ENCODE measurements at places on chromosomes 16 and 17.

GRCh38 chr17:17913695-17914332 lies 58.4 kb downstream of the TOM1L2 start:
- peak; percentile 99 for DNase-seq

DNA sequence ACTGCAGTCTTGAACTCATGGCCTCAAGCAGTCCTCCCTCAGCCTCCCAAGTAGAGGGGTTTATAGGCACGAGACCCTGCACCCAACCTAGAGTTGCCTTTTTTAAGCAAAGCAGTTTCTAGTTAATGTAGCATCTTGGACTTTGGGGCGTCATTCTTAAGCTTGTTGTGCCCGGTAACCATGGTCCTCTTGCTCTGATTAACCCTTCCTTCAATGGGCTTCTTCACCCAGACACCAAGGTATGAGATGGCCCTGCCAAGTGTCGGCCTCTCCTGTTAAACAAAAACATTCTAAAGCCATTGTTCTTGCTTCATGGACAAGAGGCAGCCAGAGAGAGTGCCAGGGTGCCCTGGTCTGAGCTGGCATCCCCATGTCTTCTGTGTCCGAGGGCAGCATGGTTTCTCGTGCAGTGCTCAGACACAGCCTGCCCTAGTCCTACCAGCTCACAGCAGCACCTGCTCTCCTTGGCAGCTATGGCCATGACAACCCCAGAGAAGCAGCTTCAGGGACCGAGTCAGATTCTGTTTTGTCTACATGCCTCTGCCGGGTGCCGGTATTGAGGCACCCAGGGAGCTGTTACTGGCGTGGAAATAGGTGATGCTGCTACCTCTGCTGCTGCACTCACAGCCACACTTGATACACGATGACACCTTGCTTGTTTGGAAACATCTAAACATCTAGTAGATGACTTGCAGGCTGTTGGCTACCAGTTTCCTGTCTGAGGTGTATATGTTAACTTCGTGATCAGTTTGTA lies 3.3 kb downstream of the RPL13 start:
- DNase-seq, result peak; percentile 15

- no peak for DNase-seq
These were observed 14.9 kb upstream of the STAC2 start for GRCh38 chr17:39240631-39241030.

- DNase-seq, result no peak
These were observed 15.4 kb downstream of the HS3ST3B1 start for GRCh38 chr17:14316126-14316832.

GRCh38 chr17:58541249-58541648 lies 26.8 kb upstream of the MTMR4 start:
- no peak for DNase-seq

DNA sequence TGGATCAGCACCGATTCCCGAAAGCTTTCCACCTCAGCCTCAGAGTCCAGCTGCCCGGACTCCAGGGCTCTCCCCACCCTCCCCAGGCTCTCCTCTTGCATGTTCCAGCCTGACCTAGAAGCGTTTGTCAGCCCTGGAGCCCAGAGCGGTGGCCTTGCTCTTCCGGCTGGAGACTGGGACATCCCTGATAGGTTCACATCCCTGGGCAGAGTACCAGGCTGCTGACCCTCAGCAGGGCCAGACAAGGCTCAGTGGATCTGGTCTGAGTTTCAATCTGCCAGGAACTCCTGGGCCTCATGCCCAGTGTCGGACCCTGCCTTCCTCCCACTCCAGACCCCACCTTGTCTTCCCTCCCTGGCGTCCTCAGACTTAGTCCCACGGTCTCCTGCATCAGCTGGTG lies 15.0 kb downstream of the CD300LG start:
- DNase-seq, result no peak

DNA sequence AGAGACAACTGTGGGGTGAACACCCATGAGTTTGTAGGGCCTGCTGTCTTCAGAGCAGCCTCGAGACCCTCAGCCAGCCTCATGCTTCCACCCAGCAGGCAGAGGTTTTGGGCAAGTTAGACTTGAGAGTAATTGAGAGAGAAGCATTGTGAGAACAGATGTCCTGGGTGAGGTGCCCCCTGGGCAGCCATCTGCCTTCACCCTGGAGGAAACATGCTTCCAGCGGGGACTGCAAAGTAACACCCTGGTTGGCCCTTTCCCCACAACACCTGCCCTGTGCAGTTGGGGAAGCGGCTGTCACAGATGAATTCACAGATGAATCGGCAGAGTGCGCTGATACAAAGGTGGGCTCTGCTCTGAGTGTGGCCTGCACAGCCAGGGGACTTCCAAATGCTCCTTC lies 23.4 kb downstream of the ATPAF2 start:
- DNase-seq, result peak; percentile 98

- DNase-seq, result no peak
These were observed 758 bp upstream of the RPL23A start for GRCh38 chr17:28719021-28719433.

DNA sequence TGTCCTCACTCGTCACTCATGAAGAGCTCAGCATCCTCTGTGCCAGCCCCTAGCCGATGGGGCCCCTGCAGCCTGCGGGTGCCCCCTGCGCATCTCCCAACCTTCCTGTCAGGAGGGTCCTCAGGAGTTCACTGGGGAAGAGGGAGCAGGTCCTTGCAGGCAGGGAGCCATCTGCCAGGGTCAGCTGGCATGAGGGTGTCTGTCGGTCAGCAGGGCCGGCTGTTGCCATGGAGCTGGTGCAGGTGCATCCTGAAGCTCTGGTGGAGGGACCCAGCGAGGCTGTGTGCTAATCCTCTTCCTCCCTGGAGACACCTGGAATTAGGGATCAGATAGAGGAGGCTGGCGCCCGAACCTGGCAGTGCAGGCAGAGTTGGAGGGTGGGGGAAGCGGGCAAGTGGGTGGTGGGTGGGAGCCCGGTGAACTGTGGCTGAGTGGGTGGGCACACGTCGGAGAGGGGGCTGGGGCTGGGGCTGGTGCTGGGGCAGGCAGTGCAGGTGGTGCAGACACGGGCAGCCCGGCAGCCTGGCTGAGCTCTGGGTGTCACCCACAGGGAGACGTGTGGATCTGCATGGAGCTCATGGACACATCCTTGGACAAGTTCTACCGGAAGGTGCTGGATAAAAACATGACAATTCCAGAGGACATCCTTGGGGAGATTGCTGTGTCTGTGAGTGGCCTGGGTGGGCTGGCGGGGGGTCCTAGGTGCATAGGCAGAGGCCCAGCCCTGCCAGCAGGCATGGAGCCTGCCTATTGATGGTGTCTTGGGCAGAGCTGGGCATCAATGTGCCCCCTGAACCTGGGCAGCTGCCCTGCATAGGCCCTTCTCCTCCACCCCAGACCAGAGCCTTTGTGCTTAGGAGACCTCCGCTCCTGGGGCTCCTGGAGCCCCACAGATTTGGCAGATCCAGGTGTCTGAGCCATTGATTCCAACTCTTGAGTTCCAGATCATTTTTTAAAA lies 17.4 kb downstream of the MAP2K3 start:
- DNase-seq, result no peak

GRCh38 chr17:69512946-69513345 lies 98.4 kb downstream of the MAP2K6 start:
- DNase-seq, result no peak

GRCh38 chr17:81641825-81642489 lies 5.0 kb downstream of the TSPAN10 start:
- no peak for DNase-seq
